CD4-positive, alpha-beta T cell treated with Interleukin-17A for 1 hour (primary cell): ENCODE measurements at places on chromosomes 12 and 14.

- no peak for DNase-seq
Observed at GRCh38 chr12:85951823-85952222, 77.7 kb downstream of the NTS start.

DNA sequence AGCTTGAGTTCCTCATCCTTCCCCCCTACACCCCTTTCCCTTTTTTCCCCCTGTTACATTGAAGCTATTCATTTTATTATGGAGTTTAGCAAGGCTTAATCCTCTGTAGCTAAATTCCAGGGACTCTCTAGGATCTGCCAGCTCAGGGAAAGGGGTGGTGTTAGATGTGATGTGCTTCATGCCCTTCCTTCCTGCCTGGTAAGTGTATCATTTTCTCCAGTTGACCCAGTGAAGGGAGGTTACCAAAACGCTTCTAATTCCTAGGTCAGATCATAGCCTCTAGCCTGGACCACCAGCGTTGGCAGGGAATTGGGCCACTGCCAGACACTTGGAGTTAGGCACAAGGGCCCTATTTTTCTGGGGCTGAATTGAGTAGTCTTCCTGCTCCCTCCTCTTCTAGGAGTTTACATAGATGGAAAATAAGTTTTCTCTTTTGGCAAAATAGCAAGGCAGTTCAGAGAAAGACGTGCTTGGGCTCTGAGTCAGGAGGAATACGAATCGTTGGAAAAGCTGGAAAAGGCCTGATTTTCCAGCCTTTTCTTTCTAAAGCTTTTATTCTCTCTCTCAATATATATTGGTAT lies 88.3 kb downstream of the NPAS3 start:
- no peak for DNase-seq

- DNase-seq = peak; percentile 78
Observed at GRCh38 chr14:99320105-99320572, 48.1 kb upstream of the BCL11B start.

DNA sequence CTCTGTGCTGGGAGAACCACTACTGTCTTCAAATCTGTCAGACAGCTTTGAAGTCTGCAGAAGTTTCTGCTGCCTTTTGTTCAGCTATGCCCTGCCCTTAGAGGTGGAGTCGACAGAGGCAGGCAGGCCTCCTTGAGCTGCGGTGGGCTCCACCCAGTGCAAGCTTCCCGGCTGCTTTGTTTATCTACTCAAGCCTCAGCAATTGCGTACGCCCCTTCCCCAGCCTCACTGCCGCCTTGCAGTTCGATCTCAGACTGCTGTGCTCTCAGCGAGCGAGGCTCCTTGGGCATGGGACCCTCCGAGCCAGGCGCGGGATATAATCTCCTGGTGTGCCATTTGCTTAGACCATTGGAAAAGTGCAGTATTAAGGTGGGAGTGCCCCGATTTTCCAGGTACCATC lies 25.1 kb upstream of the KLRB1 start:
- no peak for DNase-seq

GRCh38 chr12:98385641-98386040 lies 129.7 kb upstream of the TMPO start:
- no peak for DNase-seq

DNA sequence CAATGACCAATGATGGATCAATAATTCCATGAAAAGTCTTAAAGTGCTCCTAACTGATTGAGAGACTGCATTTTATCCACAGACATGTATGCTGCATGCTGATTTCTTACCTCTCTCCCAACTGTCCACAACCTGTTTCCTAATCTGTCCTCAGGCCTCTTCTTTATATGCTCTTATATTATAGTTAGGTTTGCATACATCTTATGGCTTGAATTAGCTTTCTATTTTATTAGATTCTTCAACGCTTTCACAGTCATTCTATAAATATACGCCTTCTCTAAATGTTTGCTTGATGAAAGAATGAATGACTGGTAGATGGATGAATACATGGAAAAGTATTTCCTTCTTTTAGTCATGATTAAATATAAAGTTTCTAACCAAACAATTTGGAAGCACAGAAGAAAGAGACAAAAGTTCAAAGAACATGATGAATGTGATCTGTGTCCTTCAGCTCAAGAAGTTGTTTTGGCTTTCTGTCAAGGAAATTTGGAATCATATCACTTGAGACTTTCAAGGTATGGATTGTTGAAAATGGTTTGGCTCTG lies 91.8 kb upstream of the NPAS3 start:
- DNase-seq = no peak

DNA sequence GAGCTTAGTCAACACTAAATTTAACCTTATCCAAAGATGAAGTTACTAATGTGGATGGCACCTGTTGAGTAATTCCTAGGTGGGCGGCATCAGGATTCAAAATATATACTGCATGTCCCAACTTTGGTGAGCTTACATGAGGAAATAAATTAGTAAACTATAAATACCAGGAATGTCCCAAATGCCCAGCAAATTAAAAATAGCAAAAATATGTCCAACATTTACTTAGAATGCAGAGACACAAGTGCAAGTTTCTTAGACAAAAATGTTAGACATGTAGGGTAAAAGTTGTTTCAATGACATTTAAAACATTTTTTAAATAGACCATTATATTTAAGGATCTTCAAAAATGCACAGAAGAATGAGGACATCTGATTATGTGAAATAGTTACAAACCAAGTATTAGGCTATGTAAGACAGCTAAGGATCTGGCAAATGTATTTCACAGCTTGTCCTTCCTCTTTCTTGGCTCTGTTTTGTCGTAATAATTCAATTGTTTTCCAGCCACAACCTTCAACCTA lies 115.9 kb downstream of the NAV3 start:
- DNase-seq = no peak

DNA sequence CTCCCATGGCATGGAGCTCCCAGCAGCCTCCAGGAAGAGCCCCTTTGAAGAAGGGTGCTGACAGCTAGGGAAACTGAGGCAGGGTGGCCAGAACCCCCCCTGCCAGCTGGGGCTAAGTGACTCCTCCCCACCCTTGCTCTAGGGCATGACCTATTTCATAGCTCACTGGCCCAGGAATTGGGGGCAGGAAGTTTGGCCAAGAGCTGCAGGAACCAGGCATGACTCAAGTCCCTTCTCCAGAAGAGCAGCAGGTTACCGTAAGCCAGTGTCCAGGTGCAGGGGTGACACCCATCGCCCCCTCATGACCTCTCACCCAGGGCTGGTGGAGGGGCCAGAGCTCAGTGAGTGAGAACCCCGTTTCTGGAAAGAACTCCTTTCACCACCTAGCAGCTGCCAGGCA lies 1.9 kb downstream of the RASAL1 start:
- DNase-seq = no peak

DNA sequence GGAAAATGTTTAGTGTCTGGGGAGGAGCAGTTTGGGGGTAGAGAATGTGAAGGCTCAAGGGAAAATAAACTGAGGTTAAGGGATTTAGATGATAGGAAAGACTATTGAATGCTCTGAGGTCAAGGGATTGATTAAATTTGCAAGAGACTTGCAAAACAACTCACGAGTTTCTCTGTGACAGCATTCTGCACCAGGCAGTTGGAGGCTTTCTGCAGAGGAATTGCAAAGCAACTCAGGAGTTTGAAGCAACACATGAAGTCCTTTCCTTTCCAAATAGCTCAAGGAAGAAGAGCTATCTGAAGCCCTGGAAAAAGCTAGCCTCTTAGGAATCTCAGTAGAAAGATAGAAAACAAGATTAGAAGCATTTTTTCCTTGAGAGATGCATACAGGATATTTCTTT lies 23.9 kb downstream of the SLC7A8 start:
- no peak for DNase-seq

DNA sequence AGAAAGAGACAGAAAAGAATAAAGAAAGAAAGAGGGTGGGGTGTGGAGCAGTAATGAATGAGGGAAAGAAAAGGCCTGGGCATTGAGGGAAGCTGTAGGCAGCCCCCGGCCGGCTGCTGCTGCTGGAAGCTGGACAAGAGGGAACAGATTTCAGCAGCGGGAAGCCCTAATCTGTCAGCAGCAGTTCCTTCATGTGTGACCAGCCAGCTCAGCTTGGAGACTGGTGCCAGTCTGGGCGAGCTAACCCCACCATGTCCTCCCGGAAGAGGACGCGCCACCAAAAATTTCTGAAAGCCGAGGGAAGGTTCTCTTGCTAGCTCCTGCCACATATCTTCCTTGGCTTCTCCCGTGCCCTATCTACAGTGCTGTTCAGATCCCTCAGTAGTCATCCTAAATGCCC lies 236.8 kb downstream of the GRIN2B start:
- no peak for DNase-seq

DNA sequence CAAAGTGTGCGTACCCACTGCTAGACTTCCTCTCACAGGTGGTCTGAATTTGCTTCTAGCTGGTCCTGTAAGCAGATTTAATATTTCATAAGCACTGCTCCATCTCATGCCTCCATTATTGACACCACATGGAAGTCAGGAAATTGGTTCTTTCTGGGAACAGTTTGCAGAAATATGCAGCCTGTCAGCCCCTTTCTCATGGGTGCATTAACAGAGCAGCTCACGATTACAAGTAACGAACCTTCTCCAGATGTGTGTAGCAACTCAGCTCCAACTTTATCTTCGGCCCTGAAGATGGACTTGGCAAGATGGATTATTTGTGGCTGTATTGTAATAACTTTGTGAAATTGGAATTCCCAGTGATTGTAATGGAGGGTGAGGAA lies 214.5 kb upstream of the DDHD1 start:
- DNase-seq = no peak

DNA sequence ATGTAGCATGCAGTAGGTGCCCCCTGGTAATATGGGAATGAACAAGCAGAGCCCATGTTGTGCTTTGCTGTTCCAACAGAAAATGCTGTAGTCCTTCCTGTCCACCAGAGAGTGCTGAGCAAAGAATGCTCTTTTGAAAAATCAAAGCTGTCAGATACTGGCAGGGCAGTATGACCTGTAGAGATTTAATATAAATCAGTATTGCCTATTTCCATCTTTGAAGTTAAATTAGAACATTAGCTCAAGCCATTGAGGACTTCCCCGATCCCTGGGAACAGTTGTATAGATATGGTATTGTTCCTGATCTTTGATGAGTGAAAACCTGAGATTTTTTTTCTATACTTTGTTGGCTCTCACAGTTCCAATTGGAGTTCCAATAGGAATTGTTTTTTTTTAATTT lies 13.0 kb downstream of the TTC8 start:
- no peak for DNase-seq

GRCh38 chr12:10042167-10042566 lies 11.7 kb downstream of the CLEC9A start:
- DNase-seq = no peak

DNA sequence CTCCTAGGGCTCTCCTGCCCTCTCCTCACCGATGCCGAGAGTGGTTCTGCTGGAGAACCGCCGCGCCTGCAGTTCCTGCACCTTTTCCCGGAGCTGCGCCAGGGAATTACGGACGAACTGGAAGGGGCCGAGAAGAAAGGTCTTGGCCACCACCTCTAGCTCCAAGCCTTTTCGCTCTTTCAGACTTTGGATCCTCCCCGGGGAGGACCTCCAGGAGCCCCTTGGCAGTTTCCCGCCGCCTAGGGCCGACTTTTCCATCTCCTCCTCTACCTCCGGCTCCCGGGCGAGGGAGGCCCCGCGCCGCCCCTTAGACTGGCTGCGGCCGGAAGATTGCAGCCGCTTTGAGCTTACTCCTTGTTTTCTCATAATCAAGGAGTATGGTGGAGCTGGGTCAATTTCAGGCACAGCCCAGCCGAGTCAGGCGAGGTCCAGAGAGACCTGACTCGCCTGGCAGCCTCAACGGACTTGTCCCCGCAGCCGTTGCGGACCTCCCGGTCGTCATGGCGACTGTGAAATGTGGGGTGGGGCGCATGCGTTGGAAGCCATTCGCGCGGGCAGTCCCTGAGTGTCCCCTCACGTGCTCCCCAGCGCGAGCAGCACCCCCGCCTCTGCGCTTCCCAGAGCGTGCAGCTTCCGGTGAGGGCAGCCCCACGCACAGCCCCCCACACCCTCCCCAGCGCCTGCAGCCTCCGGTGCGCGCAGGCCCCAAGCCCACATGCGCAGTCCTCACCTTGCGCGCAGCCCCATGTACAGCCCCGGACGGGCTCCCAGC lies at the start of gene DPY19L2:
Gene DPY19L2, minus strand, starts transcription at position 466 of the 772 bp plus-strand sequence. Its CDS starts 100 bp downstream, at position 366.
- peak; percentile 66 for DNase-seq

- DNase-seq = no peak
Observed at GRCh38 chr12:121543786-121544185, 37.0 kb downstream of the KDM2B start.

GRCh38 chr12:112133418-112133817 lies 8.1 kb downstream of the TRAFD1 start:
- DNase-seq = no peak

DNA sequence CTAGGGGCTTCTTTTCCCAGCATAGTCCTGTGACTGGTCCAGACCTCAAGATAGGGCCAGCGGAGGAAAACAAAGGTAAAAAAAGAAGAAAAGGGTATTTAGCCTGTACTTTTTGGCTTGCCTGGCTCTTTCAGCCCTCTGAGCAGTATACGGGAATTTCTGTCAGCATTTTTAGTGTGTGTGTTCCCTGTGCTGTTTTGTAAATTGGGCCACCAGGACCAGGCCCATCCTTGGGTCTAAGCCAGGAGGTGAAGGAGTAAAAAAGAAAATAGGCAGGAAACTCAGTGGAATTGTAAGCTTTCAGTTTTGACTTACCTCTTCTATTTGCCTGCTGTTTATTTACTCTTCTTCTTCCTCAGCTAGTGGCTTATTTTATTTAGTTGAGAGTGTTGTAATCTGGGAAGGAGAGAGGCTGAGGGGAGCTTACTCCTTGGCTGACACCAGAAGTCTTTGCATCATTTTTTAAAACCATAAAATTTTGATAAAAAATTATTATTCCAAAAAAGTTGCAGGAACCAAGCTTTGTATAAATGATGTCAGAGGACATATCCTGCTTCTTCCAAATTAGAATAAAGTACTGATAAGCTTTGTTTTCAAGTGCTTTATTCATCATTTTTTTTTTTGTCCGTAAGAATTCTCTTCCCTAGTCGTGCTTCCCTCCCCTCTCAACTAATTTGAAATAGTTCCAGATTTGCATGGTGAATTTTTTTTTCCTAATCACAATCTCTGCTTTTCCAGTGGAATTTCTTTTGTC lies 63.7 kb downstream of the DIP2B start:
- no peak for DNase-seq

DNA sequence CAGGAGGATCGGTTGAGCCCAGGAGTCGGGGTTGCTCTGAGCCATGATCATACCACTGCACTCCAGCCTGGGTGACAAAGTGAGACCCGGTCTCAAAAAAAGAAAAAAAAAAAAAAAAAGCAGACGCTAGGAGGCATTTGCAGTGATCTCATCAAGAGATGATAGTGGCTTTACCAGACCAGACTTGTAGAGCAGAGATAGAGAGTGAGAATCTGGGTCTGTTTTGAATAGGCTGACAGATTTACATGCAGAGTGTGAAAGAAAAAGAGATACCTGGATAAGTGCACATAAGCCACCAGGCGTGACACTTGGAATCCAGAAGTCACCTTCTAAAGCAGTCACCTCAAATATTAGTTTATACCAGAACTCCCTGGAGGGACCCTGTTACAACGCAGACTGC lies 21.1 kb upstream of the FLRT2 start:
- no peak for DNase-seq

GRCh38 chr12:82862876-82863649 lies 176.4 kb downstream of the TMTC2 start:
- no peak for DNase-seq

GRCh38 chr14:26255213-26255612 lies 342.6 kb downstream of the NOVA1 start:
- DNase-seq = no peak

- DNase-seq = no peak
Observed at GRCh38 chr14:26415618-26416123, 182.2 kb downstream of the NOVA1 start.

- DNase-seq = no peak
Observed at GRCh38 chr12:48203192-48203591, at the start of gene OR10AD1. Gene OR10AD1 (minus strand): TSS chr12:48203292. CDS start chr12:48203292, 0 bp downstream.
